ENCODE measurements at places on chromosomes 4 and X. TPM values are rescaled to one million over a fixed set of nuclear protein-coding genes. Genes with fewer than 3 reads are reported as not detected.

DNA sequence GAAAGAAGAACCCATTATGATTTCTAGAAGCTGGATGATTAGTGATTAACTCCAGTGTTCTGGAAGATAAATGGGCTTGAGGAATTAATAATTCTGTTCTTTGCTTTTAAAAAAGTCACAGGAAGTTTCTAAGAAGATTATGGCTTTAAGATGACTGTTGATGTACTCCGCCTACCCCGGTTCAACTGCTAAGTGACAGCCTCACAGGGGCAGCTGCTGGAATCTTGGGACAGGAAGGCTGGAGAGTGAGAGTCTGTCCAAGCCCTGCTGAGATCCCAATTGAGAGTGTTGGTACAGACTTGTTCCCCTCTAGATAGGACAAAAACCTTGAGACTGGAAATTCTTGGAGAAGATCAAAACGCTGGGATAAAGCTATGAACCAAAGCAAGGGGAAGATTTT lies 37.3 kb downstream of the NPY1R start:
- no peak overlapping the region for H3K27ac ChIP-seq
- H3K36me3 ChIP-seq = no peaks in the 10 kb centered on the region
- H3K27me3 ChIP-seq = no peaks in the 10 kb centered on the region
- H3K4me3 ChIP-seq = no peak overlapping the region
- H3K4me1 ChIP-seq = no peaks in the 10 kb centered on the region

DNA sequence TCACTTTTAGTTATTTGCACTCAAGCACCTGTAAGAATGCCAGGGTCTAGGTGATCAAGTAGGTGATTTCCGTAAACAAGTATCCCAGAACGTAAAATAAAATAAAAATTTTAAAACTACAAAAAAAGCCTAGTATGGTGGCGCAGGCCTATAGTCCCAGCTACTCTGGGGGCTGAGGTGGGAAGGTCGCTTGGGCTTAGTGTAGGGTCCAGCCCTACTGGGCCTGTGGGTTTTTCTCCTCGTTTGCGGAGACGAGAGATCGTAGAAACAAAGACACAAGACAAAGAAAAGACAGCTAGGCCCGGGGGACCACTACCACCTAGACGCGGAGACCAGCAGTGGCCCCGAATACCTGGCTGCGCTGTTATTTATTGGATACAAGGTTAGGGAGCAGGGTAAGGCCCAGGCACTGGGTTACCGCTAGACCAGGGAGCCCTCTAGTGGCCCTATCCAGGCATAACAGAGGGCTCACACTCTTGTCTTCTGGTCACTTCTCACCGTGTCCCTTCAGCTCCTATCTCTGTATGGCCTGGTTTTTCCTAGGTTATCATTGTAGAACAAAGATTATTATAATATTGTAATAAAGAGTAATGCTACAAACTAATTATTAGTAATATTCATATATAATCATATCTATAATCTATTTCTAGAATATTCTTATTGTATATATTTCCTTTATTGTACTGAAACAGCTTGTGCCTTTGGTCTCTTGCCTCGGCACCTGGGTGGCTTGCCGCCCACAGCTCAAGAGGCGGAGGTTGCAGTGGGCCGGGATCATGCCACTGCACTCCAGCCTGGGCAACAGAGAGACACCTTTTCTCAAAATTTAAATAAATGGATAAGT lies 38.4 kb downstream of the SAGE1 start:
- H3K4me3 ChIP-seq = no peak overlapping the region
- DNase-seq = peak; percentile 5
- no peaks in the 10 kb centered on the region for H3K4me1 ChIP-seq
- no peaks in the 10 kb centered on the region for H3K36me3 ChIP-seq

DNA sequence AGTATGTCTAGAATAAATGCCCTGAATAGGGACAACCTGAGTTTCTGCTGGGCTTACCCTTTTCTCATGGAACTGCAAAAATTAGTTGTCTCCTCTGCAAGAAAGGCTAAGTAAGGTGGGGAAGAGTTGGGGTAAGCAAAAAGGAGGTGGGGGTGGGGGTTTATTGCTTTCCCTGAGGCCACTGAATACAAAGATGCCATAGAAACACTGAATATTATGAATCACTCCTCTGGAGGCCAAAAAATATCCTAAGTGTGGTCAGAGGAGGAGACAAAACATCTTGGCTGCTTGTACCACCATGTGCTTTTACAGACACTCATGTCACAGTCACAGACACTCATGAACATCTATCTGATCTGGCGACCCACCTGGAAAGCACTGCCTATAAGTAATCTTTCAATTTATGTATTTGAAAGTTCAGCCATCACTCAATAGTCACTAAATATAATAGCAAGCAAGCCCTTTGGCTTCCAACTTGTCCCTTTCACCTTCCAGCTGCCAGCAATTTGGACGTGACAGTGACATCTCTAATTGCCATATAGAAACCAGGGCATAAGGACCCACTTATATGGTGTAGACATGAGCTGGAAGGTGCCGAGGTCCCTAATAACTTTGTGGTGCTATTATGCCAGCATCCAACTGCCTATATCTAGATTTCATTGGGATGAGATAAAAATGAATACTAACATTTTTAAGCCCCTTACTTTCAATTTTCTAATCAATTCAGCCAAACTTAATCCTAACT lies 122.7 kb upstream of the CBR4 start:
- no peak overlapping the region for H3K4me3 ChIP-seq
- H3K4me1 ChIP-seq = peaks cover 13% of the 10 kb centered on the region
- no peaks in the 10 kb centered on the region for H3K27me3 ChIP-seq

The CXCL10 gene
- total RNA-seq = not detected

The SLC10A4 gene
- total RNA-seq = not detected

Measured in endothelial cell of umbilical vein (primary cell).